Activated naive CD8-positive, alpha-beta T cell treated with anti-CD3 and anti-CD28 coated beads, Interleukin-2, amount 10 ng/mL, durations not matched to agents 7 days and 5 days (primary cell): ENCODE measurements at places on chromosomes 13 and 19.
A peak's percentile ranks its signal among the peaks of the same experiment; 100 is the strongest.

DNA sequence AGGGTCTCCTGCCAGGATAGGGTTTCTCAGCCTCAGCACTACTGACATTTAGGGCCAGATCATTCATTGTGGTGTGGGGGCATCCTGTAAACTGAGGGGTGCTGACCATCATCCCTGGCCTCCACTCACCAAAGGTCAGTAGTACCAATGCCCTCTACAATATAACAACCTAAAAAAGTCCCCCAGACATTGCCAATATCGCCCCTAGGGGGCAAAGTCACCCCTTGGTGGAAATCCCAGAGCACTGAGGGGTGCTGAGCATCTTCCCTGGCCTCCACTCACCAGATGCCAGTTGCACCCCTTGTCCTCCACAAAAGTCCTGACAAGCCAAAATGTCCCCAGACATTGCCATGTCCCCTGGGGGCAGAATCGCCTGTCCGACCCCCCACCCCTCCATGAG, 21.6 kb downstream of the CPAMD8 start:
- DNase-seq: no peak
- H3K4me1 ChIP-seq: peaks cover 6% of the 10 kb centered on the region
- H3K4me3 ChIP-seq: no peak overlapping the region
- no peak overlapping the region for H3K27ac ChIP-seq

GRCh38 chr19:1122972-1123363, 19.2 kb downstream of the GPX4 start:
- H3K27ac ChIP-seq: no peak overlapping the region
- H3K36me3 ChIP-seq: peaks cover 13% of the 10 kb centered on the region
- H3K27me3 ChIP-seq: no peaks in the 10 kb centered on the region
- no peak for DNase-seq
- H3K4me3 ChIP-seq: no peak overlapping the region
- H3K4me1 ChIP-seq: no peaks in the 10 kb centered on the region

DNA sequence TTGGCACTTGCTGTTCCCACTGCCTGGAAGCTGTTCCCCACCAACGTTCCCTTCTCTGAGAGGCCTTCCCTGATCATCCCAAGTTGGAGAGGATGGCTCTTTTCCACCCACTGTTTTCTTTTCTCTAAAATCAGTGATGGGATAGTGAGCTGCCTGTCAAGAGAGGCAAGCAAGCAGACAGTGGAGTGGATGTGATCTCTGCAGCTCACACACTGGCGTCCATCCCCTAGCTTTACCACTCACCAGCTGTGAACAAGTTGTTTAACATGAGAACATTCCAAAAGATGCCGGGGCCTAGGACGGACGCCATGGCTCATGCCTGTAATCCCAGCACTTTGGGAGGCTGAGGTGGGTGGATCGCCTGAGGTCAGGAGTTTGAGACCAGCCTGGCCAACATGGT, 28.0 kb upstream of the SEMA6B start:
- peaks cover 41% of the 10 kb centered on the region for H3K27me3 ChIP-seq
- no peak overlapping the region for H3K27ac ChIP-seq
- H3K4me3 ChIP-seq: no peak overlapping the region
- no peaks in the 10 kb centered on the region for H3K4me1 ChIP-seq
- H3K36me3 ChIP-seq: no peaks in the 10 kb centered on the region

DNA sequence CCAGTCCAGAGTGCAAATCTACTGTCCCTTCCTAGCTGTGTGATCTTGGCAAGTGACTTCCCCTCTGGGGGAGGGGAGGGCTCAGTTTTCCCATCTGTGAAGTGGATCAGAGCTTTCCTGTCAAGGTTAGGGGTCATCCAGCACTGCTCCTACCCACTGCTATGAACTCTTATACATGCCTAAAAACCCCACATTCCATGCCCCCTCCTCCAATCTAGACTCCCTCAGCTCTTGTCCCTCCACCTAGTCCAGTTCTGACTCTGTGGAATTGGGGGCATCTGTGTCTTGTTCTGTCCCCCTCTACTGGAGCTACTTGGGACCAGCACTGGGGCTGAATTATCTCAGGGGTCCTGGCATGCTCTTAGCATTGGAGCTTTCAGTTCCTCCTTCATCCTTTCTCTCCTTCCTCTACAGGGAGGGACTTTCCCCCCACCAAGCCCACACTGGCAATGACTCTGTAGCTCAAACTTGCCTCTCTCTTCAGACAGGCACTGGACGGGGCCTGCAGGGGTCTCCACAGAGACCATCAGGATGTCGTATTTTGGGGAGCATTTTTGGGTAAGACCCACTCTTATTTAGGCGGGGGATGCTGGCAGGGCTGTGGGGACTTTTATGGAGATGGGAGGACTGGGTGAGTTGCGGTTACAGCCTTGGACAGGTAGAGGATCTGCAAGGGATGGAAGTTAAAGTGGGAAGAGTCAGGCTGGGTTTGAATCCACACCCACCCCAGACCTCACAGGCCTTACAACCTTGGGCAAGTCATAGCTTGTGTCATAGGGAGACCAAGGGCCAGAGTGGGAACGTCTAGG, 3.6 kb downstream of the FCHO1 start:
- DNase-seq: no peak
- H3K4me1 ChIP-seq: peaks cover 36% of the 10 kb centered on the region
- peak overlapping the region; percentile 32 for H3K4me3 ChIP-seq
- H3K27ac ChIP-seq: peak overlapping the region; percentile 79
- H3K27me3 ChIP-seq: no peaks in the 10 kb centered on the region

DNA sequence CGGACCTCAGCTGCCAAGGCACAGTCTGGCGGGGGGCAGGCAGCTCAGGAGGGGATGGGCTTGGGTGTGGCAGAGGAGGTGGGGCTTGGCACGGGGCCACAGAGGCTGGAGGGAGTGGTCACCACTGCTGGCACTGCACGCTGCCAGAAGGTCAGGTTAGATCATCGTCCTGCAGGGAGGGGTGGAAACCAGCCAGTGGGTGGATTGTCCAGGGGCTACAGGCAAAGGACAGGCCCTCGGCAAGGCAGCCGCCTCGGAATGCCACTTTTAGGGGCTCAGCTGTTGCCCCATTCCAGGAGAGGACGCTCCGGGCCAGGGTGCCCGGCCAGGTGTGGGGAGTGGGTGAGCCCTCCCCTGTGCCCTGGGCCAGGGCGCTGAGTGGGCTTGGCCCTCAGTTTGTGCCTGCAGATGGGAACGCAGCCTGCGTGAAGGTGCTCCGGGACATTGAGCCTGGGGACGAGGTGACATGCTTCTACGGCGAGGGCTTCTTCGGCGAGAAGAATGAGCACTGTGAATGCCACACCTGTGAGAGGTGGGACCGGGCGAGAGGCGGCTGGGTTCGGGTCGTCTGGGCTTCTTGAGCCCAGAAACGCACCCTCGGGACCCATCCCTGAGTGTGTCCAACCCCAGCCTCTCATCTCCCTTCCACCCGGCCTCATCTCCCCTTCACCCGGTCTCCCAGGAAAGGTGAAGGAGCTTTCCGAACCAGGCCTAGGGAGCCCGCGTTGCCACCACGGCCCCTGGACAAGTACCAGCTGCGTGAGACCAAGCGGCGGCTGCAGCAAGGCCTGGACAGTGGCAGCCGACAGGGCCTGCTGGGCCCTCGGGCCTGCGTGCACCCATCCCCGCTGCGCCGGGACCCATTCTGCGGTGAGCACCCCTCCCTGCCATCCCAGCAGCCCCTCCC, 6.4 kb downstream of the KMT5C start:
- peaks cover 6% of the 10 kb centered on the region for H3K4me1 ChIP-seq
- peaks cover under 1% of the 10 kb centered on the region for H3K27me3 ChIP-seq
- H3K36me3 ChIP-seq: peaks cover 11% of the 10 kb centered on the region
- H3K4me3 ChIP-seq: no peak overlapping the region

DNA sequence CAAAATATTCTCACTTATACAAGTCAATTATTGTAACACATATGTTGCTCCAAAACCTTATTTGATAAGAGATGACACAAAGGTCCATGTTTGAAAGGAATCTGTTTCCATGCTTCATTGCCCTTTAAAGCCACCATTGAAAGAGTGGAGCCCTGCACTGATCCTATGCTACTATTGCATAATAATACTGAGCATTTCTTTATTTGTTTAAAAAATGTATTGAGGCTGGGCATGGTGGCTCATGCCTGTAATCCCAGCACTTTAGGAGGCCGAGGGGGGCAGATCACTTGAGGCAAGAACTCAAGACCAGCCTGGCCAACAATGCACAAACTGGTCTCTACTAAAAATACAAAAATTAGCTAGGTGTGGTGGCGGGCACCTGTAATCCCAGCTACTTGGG, 178.8 kb upstream of the STARD13 start:
- H3K4me1 ChIP-seq: no peaks in the 10 kb centered on the region
- H3K27ac ChIP-seq: no peak overlapping the region
- peaks cover 2% of the 10 kb centered on the region for H3K27me3 ChIP-seq
- no peak for DNase-seq

GRCh38 chr19:38335949-38336637, 463 bp downstream of the CATSPERG start:
- H3K4me3 ChIP-seq: peak overlapping the region; percentile 93
- peaks cover 11% of the 10 kb centered on the region for H3K4me1 ChIP-seq
- H3K36me3 ChIP-seq: peaks cover 2% of the 10 kb centered on the region
- H3K27ac ChIP-seq: peak overlapping the region; percentile 96

DNA sequence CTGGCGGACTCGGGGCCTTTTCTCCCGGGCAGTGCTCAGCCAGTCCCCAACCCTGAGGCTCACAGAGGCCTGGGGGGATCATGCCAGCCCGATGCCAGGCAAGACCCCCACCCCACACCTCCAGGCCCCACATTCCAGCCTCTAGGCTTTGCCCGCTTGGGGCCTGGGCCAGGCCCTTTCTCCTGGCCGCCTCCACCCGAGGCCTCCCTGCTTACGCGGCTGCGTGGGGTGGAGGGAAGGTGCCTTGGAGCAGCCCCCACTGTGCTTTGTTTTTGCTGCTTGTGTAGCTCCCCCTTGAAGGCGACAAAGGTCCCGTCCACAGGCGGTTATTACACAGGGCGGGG, 38.4 kb downstream of the SMIM24 start:
- peaks cover 3% of the 10 kb centered on the region for H3K36me3 ChIP-seq
- peaks cover 3% of the 10 kb centered on the region for H3K4me1 ChIP-seq
- H3K27me3 ChIP-seq: no peaks in the 10 kb centered on the region
- DNase-seq: no peak
- H3K27ac ChIP-seq: no peak overlapping the region

DNA sequence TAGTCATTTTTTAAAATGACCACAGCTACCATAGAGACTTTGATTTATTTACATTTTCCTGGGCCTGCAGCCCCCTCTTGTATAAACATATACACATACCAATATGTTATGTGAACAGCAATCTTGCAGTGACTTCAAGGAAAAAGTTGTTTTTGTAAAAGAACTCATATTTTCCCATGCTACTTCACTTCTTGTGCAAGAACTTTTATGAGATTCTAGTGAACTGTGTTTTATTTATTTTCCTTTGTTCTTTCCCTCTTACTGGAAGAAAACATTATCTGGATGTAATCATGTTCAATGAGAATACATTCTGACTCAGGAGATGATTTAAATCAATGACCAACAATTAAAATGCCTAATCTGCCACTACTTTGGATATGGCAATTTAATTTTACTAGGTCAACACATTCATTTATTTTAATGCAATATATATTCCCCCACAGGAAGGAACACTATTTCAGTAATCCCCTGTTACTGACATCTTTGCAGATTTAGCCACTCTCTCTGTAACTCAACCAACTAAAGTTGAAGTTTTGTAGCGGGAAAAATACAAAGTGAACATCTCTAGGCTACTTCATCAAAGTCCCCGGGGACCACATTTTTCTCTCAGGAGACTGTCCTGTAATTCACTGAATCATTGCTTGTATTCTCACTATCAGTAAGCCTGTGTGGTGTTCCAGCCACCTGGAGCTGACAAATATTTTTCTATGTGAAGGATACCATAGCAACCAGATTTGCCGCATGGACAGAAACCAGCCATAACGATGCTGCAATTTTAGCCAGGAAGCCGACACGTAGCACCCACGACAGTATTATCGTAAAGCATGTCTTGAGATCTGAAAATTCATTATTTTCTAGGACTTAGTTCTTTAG, 90.5 kb downstream of the STARD13 start:
- H3K4me1 ChIP-seq: peaks cover 5% of the 10 kb centered on the region
- H3K27ac ChIP-seq: no peak overlapping the region
- DNase-seq: no peak
- peaks cover 7% of the 10 kb centered on the region for H3K27me3 ChIP-seq

DNA sequence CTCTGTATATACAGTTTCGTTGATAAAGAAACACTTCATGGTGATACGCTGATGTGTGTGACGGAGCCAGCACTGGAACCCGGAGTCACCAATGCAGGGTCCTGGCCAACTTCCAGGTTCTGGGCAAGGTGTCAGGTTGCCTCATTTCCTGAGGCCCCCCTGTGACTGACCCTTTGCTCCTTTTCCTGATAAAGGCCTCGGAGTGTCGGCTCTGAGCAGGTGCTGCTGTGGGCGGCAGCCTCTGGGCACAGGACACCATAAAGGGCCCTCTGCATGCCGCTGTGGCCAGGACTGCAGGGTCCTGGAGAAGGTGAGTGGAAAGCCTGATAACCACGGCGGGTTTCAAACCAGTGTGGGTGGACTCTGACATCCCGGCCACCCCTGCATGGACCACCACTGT, 17.3 kb upstream of the MYDGF start:
- no peaks in the 10 kb centered on the region for H3K4me1 ChIP-seq
- H3K36me3 ChIP-seq: peaks cover 6% of the 10 kb centered on the region
- no peak for DNase-seq
- H3K27me3 ChIP-seq: no peaks in the 10 kb centered on the region
- H3K27ac ChIP-seq: no peak overlapping the region
- H3K4me3 ChIP-seq: no peak overlapping the region

- no peaks in the 10 kb centered on the region for H3K36me3 ChIP-seq
- no peaks in the 10 kb centered on the region for H3K27me3 ChIP-seq
- DNase-seq: no peak
- no peak overlapping the region for H3K27ac ChIP-seq
- no peaks in the 10 kb centered on the region for H3K4me1 ChIP-seq
Observed at GRCh38 chr19:38023671-38024541, 116.9 kb downstream of the SIPA1L3 start.

GRCh38 chr13:73072239-73072900, 13.6 kb downstream of the KLF5 start:
- DNase-seq: no peak
- no peak overlapping the region for H3K27ac ChIP-seq

DNA sequence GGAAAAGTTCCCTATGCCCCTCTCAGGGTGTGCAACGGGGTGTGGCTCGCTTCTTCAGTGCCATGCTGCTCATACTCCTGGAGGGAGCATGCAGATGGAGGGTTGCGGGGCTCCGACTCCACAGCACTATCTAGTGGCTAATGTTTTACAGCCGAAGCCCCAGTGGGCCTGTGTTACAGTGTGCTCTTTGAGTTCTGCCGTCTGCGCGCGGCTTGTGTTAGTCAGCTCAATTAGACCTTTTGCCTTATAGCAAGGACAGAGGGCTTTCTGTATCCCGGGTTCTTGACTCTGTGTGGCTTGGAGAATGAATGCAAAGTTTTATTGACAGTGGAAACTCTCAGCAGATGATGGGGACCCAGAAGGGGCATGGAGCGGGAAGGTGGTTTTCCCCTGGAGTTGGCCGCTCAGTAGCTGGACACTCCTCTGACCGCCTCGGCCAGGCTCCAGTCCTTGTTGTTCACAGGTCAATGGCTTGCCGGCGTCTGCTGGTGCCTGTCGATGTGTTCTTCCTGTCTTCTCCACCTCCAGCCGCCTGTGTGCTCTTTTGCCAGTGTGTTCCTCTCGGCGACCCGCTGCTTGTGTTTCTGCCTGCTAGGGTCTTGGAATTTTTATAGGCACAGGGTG, 383.4 kb downstream of the LMO7 start:
- H3K27ac ChIP-seq: no peak overlapping the region
- no peaks in the 10 kb centered on the region for H3K36me3 ChIP-seq
- H3K27me3 ChIP-seq: no peaks in the 10 kb centered on the region
- no peak overlapping the region for H3K4me3 ChIP-seq
- no peak for DNase-seq

- no peaks in the 10 kb centered on the region for H3K36me3 ChIP-seq
- H3K4me1 ChIP-seq: no peaks in the 10 kb centered on the region
- DNase-seq: no peak
- no peak overlapping the region for H3K4me3 ChIP-seq
- H3K27ac ChIP-seq: no peak overlapping the region
Observed at GRCh38 chr13:81138353-81138980, 797.5 kb upstream of the SPRY2 start.
